ENCODE measurements at places on chromosomes 1 and 21. TPM values are rescaled to one million over a fixed set of nuclear protein-coding genes. Genes with fewer than 3 reads are reported as not detected.

ARHGAP30 gene
- total RNA-seq: 139 TPM

ZSWIM5 gene
- 0.12 TPM for total RNA-seq

NBL1 gene
- total RNA-seq: 51.7 TPM

RBP7 gene
- total RNA-seq: not detected

DNA sequence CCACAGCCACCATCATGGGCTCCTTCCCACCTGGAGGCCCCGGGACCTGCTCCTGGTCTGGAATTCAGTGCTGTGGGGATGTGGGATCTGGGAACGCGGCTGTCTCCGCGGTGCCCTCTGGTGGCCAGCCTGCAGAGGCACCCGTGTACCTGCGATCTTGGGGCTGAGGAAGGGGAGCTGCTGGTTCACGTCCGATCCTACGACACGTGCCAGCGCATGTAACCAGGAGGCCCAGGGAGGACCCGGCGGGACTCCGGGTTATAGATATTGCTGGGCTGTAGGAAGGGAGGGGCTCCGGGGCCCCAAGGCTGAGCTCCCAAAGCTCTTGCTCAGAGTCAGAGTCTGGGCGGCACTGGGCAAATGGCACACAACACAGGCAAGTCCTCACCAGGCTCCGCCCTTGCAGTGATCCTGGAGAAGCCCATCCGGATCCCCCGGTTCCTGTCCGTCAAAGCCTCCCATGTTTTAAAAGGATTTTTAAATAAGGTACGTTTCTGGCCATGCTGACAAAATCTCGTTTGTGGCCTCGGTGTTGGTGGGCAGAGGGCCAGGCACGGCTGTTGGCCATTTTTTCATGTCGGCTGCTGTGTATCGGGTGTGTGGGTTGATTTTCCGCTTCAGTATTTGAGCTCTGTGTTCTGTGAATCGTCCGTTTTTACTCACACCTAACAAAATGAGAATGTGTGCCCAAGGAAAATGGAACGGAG lies 20.1 kb downstream of the FAAP20 start:
- no peaks in the 10 kb centered on the region for H3K4me1 ChIP-seq
- no peaks in the 10 kb centered on the region for H3K36me3 ChIP-seq
- H3K27me3 ChIP-seq: no peaks in the 10 kb centered on the region
- peak overlapping the region; percentile 59 for H3K4me3 ChIP-seq
- DNase-seq: peak; percentile 80

DNA sequence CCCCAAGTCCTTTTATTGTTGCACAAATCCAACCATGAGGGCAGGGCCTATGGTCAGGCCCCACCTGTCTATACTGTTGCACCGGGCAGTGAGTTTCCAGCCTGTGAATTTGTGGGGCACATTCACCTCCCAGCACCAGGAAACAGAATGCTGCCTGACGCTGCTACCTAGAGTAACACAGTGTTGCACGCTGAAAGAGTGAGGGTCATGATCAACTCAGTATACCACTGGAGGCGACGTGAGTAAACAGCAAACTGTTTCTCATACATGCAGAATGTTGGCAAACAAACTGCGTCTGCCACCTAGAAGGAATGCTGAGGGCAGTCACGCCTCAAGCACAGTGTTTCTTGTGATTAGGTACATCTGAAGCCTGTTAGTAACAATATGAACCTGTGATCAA lies 13.4 kb upstream of the LRRC47 start:
- H3K36me3 ChIP-seq: no peaks in the 10 kb centered on the region
- no peak for DNase-seq
- H3K4me3 ChIP-seq: no peak overlapping the region
- no peaks in the 10 kb centered on the region for H3K27me3 ChIP-seq
- H3K4me1 ChIP-seq: no peaks in the 10 kb centered on the region

DNA sequence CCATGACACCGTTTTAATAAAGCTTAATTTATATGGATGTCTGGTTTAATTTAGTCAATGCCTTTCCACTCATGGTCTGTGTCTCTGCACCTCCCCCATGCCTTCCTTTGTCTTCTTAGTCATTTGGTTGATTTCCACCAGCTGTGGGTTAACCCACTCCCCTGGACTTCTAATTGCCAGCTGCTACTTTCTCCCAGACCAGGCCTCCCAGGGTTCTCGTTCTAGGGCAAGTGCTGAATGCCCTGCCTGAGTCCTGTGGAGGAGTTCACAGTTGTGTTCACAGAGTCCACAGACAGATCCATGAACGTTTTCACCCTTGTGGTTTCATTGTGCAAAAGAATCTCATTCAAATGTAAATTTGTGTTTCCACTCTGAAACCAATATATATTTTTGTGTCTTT lies 243.4 kb downstream of the NUF2 start:
- H3K36me3 ChIP-seq: no peaks in the 10 kb centered on the region
- no peak overlapping the region for H3K4me3 ChIP-seq
- no peaks in the 10 kb centered on the region for H3K4me1 ChIP-seq
- no peak overlapping the region for H3K27ac ChIP-seq

- H3K4me1 ChIP-seq: peaks cover 22% of the 10 kb centered on the region
- no peaks in the 10 kb centered on the region for H3K27me3 ChIP-seq
- DNase-seq: no peak
- H3K36me3 ChIP-seq: peaks cover 23% of the 10 kb centered on the region
- no peak overlapping the region for H3K27ac ChIP-seq
- H3K4me3 ChIP-seq: no peak overlapping the region
Observed at GRCh38 chr21:31316488-31317169, 27.4 kb downstream of the TIAM1 start.

DNA sequence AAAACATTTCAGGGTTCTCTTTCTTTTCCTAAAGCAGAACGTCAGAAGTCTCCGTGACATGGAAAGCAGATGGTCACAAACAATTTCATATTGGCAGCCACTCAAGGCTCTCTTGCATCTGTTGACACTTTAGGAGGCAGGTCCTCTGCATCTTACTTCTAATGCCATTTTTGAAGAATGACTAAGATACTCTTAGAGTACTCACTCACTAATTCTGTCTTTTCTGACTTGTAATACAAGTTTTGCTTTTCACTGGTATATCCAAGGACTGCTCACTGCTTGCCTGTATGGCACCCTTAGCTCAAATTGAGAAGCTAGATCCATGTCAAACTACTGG lies 68.3 kb downstream of the PRRX1 start:
- no peaks in the 10 kb centered on the region for H3K4me1 ChIP-seq
- H3K36me3 ChIP-seq: no peaks in the 10 kb centered on the region
- no peaks in the 10 kb centered on the region for H3K27me3 ChIP-seq
- no peak overlapping the region for H3K27ac ChIP-seq

DNA sequence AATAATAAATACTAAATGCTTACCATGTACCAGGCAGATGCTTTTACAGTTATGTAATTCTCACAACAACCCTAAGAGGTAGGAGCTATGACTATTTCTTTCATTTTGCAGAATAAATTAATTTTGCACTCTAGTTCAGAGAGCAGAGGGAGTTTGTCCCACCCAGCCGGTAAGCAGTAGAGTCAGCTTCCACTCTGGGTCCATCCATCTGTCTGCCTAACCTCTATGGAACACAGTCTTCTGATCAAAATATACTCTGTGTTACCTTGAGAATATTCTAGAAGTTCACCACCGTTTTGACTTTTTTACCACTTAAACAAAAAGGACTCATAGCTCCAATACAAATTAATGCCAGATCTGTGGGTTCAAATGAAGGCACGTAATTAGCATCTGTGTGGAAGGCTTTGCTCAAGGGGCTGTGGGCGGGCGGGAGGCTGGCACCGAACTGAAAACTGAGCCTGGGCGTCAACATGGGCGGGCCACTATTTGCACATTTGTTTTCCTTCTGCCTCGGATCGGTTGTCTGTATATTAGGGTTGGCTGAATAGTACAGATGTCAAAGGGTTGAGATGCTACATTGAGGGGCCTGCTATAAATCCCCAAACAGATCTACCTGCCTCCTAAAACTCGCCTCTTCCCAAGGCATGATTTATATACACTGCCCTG lies 33.1 kb upstream of the LMO4 start:
- H3K36me3 ChIP-seq: no peaks in the 10 kb centered on the region
- H3K4me3 ChIP-seq: no peak overlapping the region
- no peak for DNase-seq
- H3K27ac ChIP-seq: no peak overlapping the region
- peaks cover 2% of the 10 kb centered on the region for H3K27me3 ChIP-seq

DNA sequence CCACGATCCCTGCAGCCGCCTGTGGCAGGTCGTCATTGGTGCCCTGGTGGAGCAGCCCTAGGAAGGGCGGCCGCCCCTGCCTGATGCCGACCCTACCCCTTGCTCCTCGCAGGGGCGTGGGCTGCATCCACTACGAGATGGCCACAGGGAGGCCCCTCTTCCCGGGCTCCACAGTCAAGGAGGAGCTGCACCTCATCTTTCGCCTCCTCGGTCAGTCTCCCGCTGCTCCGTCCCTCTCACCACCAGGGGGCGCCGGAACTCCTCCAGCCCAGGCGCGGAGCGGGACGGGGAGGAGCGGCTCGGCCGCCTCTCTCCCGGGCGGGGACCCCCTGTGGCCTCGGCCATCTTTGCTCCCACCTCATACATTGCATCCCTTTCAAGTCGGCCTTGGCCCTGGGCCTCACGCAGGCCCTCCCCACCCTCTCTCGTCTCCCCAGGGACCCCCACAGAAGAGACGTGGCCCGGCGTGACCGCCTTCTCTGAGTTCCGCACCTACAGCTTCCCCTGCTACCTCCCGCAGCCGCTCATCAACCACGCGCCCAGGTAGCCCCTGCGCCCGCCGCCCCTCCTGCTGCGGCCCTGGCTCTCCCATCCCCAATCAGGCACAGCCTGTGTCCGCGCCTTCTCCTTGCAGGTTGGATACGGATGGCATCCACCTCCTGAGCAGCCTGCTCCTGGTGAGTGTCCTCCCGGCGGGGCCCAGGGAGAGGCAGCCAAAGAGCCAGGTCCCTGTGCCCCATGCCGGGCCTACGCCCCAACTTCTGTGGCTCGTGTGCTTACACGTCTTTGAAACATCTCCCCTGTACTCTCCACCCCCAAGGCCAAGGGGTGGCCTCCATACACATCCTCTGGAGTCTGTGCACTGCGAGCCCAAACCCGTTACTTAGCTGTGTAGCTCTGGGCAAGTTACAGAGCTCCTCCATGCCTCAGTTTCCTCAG lies 24.7 kb downstream of the CDK18 start:
- peak; percentile 95 for DNase-seq
- peak overlapping the region; percentile 34 for H3K27ac ChIP-seq
- H3K27me3 ChIP-seq: peaks cover 6% of the 10 kb centered on the region
- H3K36me3 ChIP-seq: no peaks in the 10 kb centered on the region

DNA sequence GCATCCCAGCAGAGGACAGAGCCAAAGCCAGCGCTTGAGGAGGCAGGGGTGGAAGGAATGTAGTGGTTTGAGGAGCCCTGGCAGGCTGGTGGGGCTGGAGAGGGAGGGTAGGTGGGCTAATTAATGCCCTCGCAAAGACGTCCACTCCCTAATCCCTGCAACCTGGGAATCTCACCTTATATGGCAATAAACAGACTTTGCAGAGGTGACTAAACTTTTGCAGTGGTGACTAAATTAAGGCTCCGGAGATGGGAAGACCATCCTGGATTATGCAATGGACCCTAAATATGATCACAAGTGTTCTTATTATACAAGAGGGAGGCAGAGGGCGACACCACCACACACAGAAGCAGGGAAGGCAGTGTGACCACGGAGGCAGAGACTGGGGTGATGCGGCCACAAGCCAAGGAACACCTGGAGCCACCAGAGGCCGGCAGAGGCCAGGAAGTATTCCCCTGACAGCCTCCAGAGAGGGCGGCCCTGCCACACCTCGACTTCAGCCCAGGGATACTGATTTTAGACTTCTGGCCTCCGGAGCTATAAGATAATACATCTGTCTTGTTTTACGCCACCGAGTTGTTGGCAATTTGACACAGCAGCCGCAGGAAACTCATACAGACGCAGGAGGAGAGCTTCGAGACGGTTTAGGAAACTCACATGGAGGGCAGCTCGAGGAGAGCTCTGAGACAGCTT lies 23.1 kb upstream of the NPPB start:
- no peaks in the 10 kb centered on the region for H3K36me3 ChIP-seq
- H3K27me3 ChIP-seq: no peaks in the 10 kb centered on the region
- H3K4me1 ChIP-seq: peaks cover 5% of the 10 kb centered on the region
- H3K4me3 ChIP-seq: no peak overlapping the region
- DNase-seq: no peak
- no peak overlapping the region for H3K27ac ChIP-seq

DNA sequence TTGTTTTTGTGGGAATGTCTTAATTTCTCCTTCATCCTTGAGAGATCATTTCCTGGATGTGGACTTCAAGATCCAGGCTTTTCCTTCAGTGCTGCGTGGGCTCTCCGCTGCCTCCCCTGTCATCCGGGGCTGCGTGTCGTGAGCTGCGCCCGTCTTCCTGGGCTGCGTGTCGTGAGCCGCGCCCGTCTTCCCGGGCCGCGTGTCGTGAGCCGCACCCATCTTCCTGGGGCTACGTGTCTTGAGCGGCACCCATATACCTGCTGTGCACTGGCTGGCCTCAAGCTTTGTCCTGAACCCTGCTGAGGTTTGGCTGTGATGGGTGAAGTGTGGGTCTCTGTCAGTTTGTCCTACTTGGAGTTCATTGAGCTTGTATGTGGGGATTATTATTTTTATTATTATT lies 55.1 kb downstream of the PCNT start:
- peaks cover 55% of the 10 kb centered on the region for H3K36me3 ChIP-seq
- no peak overlapping the region for H3K4me3 ChIP-seq
- no peaks in the 10 kb centered on the region for H3K27me3 ChIP-seq
- no peak overlapping the region for H3K27ac ChIP-seq
- DNase-seq: no peak
- no peaks in the 10 kb centered on the region for H3K4me1 ChIP-seq

DNA sequence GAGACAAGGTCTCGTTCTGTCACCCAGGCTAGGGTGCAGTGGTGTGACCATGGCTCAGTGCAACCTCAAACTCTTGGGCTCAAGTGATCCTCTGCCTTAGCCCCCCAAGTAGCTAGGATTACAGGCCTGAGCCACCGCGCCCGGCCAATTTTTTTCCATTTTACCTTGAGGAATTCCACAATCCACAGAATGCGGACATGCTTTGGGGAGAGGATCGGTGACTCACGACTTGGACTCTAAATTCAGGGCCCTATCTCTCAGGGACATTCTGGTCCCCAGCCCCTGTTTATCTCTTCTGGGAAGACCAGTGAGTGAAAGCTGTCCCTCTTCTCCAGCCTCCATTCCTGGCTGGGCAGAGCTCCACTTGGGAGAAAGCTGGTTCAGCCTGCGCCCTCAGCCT lies 5.2 kb downstream of the PADI1 start:
- peaks cover 35% of the 10 kb centered on the region for H3K4me1 ChIP-seq
- H3K4me3 ChIP-seq: no peak overlapping the region
- H3K36me3 ChIP-seq: no peaks in the 10 kb centered on the region
- H3K27ac ChIP-seq: no peak overlapping the region

- peak overlapping the region; percentile 70 for H3K27ac ChIP-seq
- DNase-seq: no peak
- no peaks in the 10 kb centered on the region for H3K27me3 ChIP-seq
- H3K36me3 ChIP-seq: peaks cover 34% of the 10 kb centered on the region
Observed at GRCh38 chr1:205729945-205730610, 19.9 kb downstream of the NUCKS1 start.

GRCh38 chr1:42841010-42841409 lies 5.4 kb upstream of the ZNF691 start:
- peaks cover 2% of the 10 kb centered on the region for H3K36me3 ChIP-seq
- H3K27me3 ChIP-seq: no peaks in the 10 kb centered on the region
- peaks cover 6% of the 10 kb centered on the region for H3K4me1 ChIP-seq
- DNase-seq: no peak

All from activated CD4-positive, alpha-beta T cell treated with anti-CD3 and anti-CD28 coated beads, Interleukin-2, amount 10 ng/mL, durations not matched to agents 24 days and 14 days (primary cell).